Suprapubic skin (tissue), 4 donors: ENCODE measurements at places on chromosomes 16 and 17.

DNA sequence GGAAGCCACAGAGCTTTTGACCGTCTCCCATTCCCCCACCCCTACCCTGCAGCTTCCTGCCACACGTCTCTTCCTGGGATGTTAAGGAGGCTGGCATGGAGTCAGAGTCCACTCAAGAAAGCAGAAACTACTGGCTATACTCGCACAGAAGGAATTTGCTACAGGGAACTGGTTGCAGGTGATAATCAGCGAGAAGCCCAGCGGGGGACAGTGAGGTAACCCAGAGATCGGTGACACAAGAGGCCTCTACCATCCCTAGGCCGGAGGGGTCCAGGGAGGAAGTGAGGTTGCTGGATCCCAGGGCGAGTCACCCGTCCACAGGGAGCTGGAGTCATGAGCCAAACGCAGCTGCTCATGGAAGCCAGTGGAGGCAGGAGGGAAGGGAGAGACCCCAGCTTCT is 93.7 kb downstream of the SDK2 start:
- H3K27me3 ChIP-seq = peaks cover under 1% of the 10 kb centered on the region
- H3K36me3 ChIP-seq = no peaks in the 10 kb centered on the region
- no peak overlapping the region for H3K4me3 ChIP-seq
- H3K4me1 ChIP-seq = peaks cover 15% of the 10 kb centered on the region
- no peak for DNase-seq

DNA sequence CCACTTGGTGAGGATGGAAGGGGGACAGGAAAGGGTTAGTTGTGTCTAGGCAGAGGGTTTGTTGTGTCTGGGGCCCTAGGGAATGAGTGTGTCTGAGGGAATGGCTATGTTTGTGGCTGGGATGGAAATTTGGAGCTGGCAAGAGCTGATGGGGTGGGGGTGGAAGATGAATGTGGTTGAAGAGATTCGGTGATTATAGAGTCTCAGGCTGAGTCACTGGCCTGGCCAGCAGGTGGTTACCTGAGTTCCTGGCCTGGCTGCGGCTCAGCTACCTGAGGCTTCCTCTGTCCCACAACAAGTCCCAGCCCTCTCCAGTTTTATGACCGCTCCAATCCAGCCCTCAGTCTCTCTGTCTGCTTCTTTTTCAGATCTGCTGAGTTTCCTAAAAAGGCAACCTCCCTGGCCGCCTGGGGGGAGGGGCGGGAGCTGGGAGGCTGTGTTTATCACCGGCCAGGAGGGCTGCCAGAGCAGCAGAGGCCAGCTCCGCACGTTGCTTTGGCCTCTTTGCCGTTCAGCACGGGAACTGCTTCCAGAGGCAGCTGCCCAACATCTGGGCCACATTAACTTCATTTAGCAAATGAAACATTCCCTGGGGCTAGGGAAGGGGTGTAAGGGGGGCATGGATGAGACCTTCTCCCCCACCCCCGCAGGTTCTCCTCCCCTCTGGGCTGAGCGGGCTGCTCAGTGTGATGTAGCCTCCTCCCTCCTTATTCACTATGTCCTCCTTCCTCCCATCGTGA is 21.8 kb downstream of the ITGB3 start:
- H3K27ac ChIP-seq = peak overlapping the region; percentile 70
- H3K4me3 ChIP-seq = no peak overlapping the region
- H3K36me3 ChIP-seq = no peaks in the 10 kb centered on the region
- H3K27me3 ChIP-seq = no peaks in the 10 kb centered on the region
- H3K4me1 ChIP-seq = peaks cover 53% of the 10 kb centered on the region
- peak; percentile 93 for DNase-seq

GRCh38 chr17:67260170-67260987 is 15.4 kb upstream of the HELZ start:
- H3K27me3 ChIP-seq = no peaks in the 10 kb centered on the region
- H3K27ac ChIP-seq = peak overlapping the region; percentile 48
- peak; percentile 65 for DNase-seq

GRCh38 chr17:15185625-15185991 is 79.5 kb downstream of the PMP22 start:
- DNase-seq = no peak
- no peaks in the 10 kb centered on the region for H3K27me3 ChIP-seq
- no peak overlapping the region for H3K27ac ChIP-seq
- H3K36me3 ChIP-seq = no peaks in the 10 kb centered on the region

GRCh38 chr17:35809855-35810461 is 674 bp downstream of the TAF15 start:
- H3K4me1 ChIP-seq = peaks cover 35% of the 10 kb centered on the region
- no peak for DNase-seq
- H3K27me3 ChIP-seq = no peaks in the 10 kb centered on the region
- no peaks in the 10 kb centered on the region for H3K36me3 ChIP-seq
